ENCODE measurements at places on chromosomes 3 and 15. TPM values are rescaled to one million over a fixed set of nuclear protein-coding genes. Genes with fewer than 3 reads are reported as not detected.

ANKRD34C gene
- total RNA-seq, result not detected

DNA sequence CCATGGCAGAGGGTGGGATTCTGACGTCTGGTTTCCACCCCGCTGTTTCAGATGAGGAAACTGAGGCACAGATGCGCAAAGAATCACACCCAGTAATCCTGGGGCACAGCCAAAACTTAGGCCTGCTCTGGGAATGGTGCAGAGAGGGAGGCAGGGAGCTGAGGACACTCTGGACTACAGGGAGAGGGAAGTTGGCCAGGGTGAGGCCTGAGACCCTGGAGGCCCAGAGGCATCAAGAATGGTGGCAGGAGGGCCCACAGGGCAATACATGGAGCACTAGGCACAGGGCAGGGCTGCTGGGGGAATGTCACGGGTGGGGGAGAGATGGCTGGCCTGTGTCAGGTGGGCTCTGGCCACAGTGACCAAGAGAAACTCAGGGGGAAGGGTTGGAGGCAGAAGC lies 63.6 kb downstream of the TLE3 start:
- DNase-seq, result no peak
- H3K27me3 ChIP-seq, result peaks cover 29% of the 10 kb centered on the region
- H3K27ac ChIP-seq, result no peak overlapping the region
- no peaks in the 10 kb centered on the region for H3K36me3 ChIP-seq

ECE2 gene
- not detected for total RNA-seq

DNA sequence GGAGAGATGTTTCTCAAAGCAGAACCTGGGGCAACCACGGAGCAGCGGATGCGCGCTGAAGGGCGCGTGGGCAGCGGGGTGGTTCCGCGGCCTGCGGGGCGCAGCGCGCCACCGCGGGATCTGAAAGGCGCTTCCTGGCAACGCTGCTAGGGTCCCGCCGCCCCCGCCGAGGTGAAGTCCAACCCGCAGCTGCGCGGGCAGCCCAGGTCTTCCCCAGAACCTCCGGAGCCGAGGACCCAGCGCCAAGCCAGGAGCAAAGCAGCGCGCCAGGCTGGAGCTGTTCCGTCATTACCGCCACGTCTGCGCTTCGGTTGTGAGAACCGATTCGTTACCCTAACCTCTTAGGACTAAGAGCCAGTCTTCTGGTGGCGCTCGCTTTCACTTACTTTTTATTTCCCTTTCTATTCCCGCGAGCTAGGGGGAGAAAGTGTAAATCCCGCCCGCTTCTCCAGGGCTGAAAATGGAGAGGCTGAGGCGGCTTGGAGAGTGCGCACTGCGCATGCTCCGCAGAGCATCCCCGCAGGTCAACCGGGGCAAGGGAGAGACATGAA lies 3.2 kb upstream of the GABRG3 start:
- H3K4me3 ChIP-seq, result peak overlapping the region; percentile 27
- no peaks in the 10 kb centered on the region for H3K4me1 ChIP-seq
- no peak overlapping the region for H3K27ac ChIP-seq
- DNase-seq, result peak; percentile 40
- no peaks in the 10 kb centered on the region for H3K36me3 ChIP-seq

SEMA3B gene
- total RNA-seq, result 16.7 TPM

GRCh38 chr3:180048840-180049239 lies 12.1 kb upstream of the PEX5L start:
- DNase-seq, result no peak
- H3K27me3 ChIP-seq, result no peaks in the 10 kb centered on the region
- no peak overlapping the region for H3K27ac ChIP-seq
- no peaks in the 10 kb centered on the region for H3K36me3 ChIP-seq
- no peak overlapping the region for H3K4me3 ChIP-seq
- H3K4me1 ChIP-seq, result no peaks in the 10 kb centered on the region

DENND6A gene
- 13.8 TPM for total RNA-seq

NR2E3 gene
- 0.09 TPM for total RNA-seq

DNA sequence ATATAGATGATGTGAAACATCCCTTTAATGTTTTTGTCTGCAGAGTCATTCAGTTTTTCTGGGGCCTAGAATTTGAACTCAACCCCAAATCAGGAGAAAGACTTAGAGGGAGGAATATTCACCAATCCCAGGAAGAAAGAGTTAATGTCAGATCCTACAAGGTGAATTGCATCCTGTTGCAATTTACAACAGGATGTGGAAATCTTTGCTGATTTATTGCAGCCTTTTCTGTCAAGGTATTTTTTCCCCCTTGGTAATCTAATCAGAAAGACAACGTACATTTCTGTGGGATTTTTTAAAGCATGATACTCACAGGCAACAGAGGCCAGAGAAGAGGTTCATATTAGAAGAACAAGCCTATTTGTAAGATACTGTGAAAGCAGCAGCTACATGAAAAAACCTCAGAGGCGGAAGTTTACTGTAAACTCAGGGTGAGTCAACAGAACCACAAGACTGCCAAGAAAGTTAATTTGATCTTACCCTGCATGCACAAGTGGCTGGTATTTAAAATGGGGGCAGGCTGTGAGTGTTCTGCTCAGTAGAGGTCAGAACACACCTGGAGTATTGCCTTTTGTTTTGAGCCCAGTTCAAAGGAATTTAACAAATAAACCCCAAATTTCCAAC lies 531.9 kb downstream of the AGBL1 start:
- no peak overlapping the region for H3K4me3 ChIP-seq
- H3K36me3 ChIP-seq, result no peaks in the 10 kb centered on the region
- H3K4me1 ChIP-seq, result no peaks in the 10 kb centered on the region
- H3K27me3 ChIP-seq, result no peaks in the 10 kb centered on the region
- no peak for DNase-seq

DNA sequence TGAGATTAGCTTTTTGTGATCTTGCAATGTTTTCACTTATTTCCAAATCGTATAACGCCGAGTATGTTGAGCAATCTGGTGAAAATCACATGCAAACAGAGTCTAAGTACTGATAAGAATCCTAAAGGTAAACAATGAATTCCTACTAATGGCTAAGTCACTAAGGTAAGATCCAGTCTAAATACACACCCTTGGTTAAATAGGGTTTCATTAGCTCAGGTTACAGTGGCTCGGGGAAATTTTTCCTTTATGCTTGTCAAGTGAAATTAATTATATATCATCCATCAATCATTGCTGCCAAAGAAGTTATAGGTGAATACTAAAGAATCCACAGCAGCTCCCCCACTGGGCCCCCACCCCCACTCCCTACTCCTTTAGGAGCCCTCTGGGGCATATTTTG lies 139.3 kb downstream of the SOX2 start:
- H3K27ac ChIP-seq, result no peak overlapping the region
- DNase-seq, result no peak
- no peaks in the 10 kb centered on the region for H3K27me3 ChIP-seq
- H3K36me3 ChIP-seq, result no peaks in the 10 kb centered on the region

UBAP1L gene
- 5.1 TPM for total RNA-seq

DNA sequence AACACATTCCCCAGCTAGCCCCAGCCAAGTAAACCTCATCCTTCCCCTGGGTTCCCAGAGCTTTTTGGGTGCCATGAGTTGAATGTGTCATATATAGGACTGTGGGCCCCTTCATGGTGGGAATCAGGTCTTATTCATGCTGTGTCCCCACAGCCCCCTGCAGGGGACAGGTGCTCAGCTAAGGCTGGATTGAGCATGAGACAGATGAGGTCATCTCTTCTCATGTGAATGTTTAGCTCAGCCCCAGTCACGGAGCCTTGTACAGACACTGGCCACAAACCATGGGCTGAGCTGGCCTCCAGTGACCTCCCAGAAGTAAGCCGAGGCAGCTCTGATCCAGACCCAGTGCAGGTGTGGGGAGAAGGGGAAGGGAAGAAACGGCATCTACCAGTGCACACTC lies 70.7 kb downstream of the C3orf70 start:
- H3K4me3 ChIP-seq, result no peak overlapping the region
- H3K36me3 ChIP-seq, result no peaks in the 10 kb centered on the region
- no peak overlapping the region for H3K27ac ChIP-seq
- DNase-seq, result no peak
- H3K27me3 ChIP-seq, result no peaks in the 10 kb centered on the region

- H3K27ac ChIP-seq, result peak within 1 kb of the TSS; percentile 93
- H3K4me3 ChIP-seq, result peak within 1 kb of the TSS; percentile 95
- peaks cover 20% of the 10 kb centered on the region for H3K4me1 ChIP-seq
- no peaks in the 10 kb centered on the region for H3K27me3 ChIP-seq
Measured at GRCh38 chr15:89654847-89655805, at the start of gene KIF7. KIF7 (minus strand) TSS chr15:89655467; CDS start chr15:89652930, 2,537 bp downstream.

TNIK gene
- total RNA-seq, result 55.1 TPM

DNA sequence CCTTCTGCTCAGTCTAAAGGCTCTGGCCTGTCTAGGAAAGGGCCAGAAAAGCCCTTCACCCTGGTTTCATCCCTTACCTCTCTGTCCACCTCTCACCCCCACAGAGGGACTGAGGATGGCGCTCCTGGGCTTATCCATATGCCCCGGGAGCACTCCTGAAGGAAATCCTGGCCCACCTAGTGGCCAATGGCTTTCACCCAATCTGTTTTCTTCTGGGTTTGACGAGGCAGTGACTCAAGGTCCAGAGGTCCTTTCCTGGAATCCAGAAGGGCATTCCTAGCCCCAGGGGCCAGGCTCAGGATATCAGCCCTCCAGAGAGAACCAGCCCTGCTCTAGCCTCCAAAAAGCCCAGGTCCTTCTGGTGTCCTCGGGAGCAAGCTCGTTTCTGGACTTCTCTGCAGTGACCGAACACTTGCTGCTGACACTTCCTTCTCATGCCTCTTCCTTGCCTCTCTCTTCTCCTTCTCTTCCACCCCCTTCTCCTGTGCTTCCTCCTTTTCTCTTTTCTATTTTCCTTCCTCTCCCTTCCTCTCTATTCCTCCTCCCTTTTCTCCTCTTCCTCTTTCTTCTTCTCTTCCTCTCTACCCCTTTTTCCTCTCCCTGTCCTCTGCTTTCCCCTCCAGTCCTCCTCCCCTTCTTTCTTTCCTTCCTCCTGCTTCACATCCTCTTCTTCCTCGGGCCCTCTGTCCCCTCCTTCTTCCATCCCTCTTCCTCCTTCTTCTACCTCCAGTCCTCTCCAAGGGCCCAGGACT lies 59.6 kb downstream of the RHCG start:
- H3K27ac ChIP-seq, result no peak overlapping the region
- H3K27me3 ChIP-seq, result peaks cover 81% of the 10 kb centered on the region
- no peak overlapping the region for H3K4me3 ChIP-seq
- no peaks in the 10 kb centered on the region for H3K36me3 ChIP-seq
- no peaks in the 10 kb centered on the region for H3K4me1 ChIP-seq
- DNase-seq, result no peak

DNA sequence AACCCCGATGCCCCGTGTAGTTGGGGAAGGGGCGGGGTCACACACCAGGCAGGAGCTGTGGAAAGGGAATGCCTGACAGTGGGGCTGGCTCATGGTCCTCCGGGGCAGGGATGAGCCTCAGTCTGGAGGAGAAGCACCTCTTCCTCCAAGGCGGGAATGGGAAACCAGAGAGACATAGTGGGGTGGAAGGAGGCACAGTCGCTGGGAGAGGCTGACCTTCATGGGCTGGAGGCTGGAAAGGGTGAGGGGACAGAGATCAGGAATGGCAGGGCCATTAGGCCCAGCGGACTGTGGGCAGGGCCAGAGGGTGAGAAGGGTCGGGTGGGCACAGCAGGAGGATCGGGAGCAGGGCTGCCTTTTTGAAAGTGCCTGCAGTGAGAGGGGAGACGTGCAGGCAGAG lies 65.8 kb upstream of the LINGO1 start:
- DNase-seq, result no peak
- no peaks in the 10 kb centered on the region for H3K27me3 ChIP-seq
- H3K27ac ChIP-seq, result no peak overlapping the region
- H3K36me3 ChIP-seq, result no peaks in the 10 kb centered on the region
- H3K4me1 ChIP-seq, result no peaks in the 10 kb centered on the region

TMEM108 gene
- total RNA-seq, result 0.49 TPM
